DMS153 (cell line): ENCODE measurements at places on chromosomes 2 and 18.

- DNase-seq, result no peak
Observed at GRCh38 chr2:198534756-198535155, 730.4 kb downstream of the PLCL1 start.

DNA sequence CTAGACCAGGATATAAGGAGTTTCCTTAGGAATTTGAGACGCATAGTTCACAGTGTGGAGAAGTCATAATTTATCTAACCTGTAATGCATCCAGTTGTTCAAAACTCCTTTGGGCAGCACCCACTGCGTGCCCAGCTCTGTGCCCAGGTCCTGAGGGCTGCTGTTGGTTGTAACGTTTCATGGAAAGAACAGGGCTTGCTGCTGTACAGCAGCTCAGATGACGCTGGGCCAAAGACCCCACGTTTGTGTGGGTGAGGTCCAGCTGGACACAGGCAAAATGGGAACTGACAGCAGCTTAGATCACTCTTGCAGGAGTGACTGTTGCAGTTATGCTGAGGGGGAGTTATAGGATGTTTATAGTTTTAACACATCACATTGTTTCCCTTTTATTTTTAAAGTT is 30.0 kb upstream of the HS6ST1 start:
- no peak for DNase-seq

- no peak for DNase-seq
Observed at GRCh38 chr2:28975671-28976070, 5.4 kb upstream of the TOGARAM2 start.

DNA sequence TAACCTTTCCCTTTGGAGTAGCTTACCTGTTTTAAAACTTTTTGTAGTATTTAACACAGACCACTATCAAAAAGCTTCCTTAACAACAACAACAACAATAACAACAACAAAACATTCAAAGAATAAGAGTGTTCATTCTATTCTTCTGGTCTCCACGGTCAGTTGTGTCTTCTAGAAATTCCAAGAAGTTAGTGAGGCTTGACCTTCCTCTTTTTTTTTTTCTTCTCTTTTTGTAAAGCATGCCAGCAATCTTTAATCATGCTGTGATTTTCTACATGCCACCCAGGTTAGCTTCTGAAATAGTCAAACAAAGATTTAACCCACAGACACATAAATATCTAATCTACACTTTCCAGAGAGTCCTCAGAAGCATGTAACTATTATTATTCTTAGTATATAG is 28.4 kb upstream of the KLHL14 start:
- DNase-seq, result no peak

GRCh38 chr2:46305187-46305586 is 8.0 kb downstream of the EPAS1 start:
- DNase-seq, result no peak

- DNase-seq, result no peak
Observed at GRCh38 chr2:140585016-140585415, 1545.8 kb downstream of the LRP1B start.

DNA sequence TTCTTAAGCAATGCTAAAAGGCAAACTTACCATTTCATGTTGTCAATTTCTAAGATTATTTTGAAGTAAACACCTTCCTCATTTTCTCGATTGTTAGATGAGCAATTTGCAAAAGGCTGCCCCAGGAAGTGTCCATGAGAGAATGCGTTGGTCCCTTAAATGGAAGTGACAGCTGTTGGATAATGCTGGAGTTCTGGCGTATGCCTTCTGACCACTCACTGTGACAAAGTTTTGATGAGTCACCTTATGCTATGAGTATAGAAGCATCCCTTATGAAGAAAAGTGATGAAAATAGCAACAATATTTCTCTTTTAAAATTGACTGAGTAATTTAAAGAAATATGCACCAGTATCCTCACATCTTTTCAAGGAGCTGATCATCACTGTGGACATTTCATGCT is 1497.5 kb downstream of the DPP10 start:
- no peak for DNase-seq

- DNase-seq, result no peak
Observed at GRCh38 chr18:69558052-69558451, 157.4 kb downstream of the DOK6 start.

GRCh38 chr2:156474401-156474800 is 38.2 kb downstream of the GPD2 start:
- DNase-seq, result no peak

DNA sequence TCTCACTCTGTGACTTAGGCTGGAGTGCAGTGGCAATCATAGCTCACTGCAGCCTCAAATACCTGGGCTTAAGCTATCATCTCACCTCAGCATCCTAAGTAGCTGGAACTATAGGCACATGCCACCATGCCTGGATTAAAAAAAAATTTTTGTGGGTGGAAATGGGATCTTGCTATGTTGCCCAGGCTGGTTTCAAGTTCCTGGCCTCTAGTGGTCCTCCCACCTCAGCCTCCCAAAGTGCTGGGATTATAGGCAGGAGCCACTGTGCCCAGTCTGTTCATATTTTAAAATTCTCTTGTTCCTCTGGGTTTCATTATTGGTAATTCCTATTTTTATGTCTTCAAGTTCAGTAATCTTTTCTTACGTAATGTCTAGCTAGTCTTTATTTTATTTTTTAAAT is 25.5 kb upstream of the RAB31 start:
- DNase-seq, result no peak
